Cerebellar cortex (tissue), 1 donor: ENCODE measurements at places on chromosomes 4 and X.

GRCh38 chr4:109554971-109555370 is 5.1 kb upstream of the MCUB start:
- DNase-seq: no peak

DNA sequence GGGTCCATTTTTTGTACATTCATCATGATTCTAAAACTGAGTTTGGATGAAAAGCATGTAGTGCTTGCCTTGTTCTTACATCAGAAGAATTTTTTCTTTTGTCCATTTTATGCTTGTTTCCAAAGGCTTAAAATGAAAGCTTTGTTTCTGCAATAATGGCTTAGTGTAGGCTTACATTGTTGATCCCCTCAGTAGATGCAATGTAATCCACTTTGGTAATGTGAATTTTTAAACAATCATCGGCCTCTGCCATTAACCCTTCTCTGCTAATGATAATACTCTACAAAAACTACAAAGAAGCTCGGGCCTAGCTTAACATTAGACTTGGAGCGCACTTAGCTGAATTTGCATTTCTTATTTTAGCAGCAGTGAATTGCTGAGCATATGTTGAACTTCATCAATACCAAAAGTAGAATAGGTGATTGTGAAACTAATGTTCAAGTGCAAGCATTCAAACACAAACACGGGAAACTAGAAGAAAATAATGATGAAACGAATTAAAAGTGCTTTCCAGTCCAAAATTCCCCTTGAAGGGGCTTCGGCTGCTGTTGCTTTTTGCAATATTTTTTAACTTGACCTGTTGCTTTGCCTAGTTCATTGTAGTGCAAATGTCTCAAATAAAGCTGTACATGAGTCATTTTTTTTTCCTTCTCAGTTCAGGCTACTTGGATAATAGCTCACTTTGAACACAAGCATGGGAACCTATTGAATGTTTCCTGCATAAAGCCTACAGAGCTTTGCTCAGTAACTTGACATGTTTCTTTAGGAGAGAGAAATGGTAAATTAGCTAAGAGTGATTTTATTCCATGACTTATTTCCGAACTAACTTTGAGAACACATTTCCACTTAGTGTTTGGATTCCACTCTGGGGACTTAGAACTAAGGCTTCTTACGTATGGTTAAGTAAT is 66.5 kb downstream of the SLIT2 start:
- no peak for DNase-seq

- no peak for DNase-seq
These were observed 51.8 kb upstream of the ARX start for GRCh38 chrX:25067271-25068172.

DNA sequence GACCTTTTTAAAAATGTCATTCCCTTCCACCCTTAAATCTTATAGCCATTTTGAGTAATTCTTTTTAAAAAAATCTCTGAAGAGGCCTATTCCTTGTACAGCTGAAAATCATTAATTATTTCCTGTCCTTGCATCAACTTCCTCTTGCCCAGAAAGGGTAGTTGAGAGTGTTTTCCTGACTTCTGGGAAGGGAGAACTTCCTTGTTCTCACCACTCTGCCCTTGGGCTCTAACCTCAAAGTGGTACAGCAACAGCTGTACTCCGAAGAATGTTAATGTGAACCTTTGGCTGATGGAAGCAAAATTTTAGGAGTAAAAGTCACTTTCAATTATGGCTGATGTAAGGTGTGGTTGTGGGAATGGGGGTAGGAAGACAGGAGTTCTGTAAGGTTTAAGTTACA is 15.1 kb upstream of the FABP2 start:
- DNase-seq: no peak

DNA sequence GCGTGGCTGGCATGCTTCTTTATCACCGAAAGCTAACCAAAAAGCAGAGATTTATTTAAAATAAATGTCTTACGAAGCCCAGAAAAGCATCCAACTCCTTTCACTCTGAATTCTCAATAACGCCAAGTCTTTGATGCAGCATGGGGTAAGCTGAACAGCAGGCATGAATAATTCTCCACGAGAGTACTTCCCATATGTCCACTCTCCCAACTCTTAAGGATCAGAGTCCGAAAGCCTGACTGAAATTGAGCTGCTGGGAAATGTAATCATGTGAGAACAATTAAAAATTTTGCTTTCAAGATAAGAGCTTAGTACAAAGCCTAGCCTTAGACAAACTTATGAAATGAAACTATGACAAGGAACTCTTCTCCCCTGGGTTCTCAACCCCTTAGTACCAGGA is 7.5 kb upstream of the SLC39A8 start:
- peak; percentile 23 for DNase-seq

GRCh38 chr4:99863804-99864203 is 30.4 kb downstream of the LAMTOR3 start:
- no peak for DNase-seq

DNA sequence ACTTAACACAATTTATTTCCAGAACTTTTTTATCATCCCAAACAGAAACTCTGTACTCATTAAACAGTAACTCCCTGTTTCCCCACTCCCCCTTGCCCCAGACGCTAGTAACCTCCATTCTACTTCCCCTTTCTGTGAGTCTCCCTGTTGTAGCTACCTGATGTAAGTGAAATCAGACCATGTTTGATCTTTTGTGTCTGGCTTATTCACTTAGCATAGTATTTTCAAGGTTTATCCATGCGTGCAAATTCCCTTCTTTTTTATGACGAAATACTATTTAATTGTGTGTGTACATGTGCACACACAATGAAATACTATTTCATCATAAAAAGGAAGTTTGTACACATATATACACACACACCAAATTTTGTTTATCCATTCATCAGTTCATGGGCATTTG is 5.2 kb downstream of the PKD2 start:
- DNase-seq: no peak

GRCh38 chrX:28590396-28590795 is 3.1 kb downstream of the IL1RAPL1 start:
- DNase-seq: peak; percentile 36
